ENCODE measurements at places on chromosomes 6 and 20. TPM values are rescaled to one million over a fixed set of nuclear protein-coding genes. Genes with fewer than 3 reads are reported as not detected.

DNA sequence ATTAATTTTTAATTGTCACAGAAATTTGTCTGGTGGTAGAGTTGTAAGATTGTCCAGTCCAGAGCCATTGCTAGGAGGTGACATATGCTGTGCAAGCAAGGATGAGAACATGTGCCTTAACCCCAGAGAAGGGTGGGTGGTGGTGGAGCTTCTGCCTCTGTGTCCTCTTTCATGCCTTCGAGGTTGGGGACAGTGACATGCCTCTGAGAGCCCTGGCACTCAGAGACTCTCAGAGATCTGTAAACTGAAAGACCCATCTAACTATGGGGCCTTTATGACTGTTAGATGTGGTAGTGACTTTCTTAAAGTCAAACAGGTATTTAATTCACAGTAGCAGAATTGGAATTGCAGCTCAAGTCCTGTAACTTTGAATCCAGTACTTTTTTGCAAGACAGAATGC lies 132.4 kb downstream of the JARID2 start:
- DNase-seq: no peak

GRCh38 chr20:50312682-50313521 lies 122.3 kb downstream of the CEBPB start:
- no peak for DNase-seq

DNA sequence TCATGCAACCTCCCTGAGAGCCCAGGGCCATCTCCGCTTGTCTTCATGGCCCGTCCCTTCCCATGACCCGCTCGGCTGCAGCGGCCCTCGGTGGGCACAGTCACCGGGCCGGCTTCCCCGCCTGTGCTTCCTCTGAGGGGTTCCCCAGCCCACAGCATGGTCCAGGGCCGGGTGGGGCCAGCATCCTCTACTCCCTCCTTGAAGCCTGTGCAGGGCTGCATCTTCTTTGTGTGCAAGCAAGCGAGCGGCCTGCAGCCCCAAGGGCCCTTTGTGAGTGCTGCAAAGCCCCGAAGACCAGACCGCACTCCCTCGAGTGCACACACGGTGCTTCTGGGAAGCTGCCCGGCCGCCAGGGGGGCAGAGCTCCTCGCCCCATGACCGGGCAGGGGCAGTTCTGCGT lies 265.8 kb downstream of the TAF4 start:
- no peak for DNase-seq

DNA sequence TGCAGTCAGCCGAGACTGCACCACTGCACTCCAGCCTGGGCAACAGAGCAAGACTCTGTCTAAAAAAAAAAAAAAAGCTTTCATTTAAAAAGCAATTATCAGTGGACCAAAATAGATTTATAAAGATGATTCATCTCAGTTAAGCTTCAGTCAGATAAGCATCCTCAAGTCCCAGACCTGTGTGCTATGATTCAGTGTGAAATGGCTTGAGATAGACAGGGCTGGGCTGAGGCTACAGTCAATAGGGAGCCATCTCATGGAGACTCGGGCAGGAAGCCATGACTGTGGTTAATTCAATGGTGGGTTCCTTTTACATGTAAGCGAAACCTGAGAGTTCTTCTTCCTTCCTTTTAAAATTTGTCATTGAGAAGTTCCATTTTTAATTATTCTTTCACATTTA lies 276.0 kb downstream of the TFAP2A start:
- no peak for DNase-seq

The GINS1 gene
- 3.2 TPM for total RNA-seq

DNA sequence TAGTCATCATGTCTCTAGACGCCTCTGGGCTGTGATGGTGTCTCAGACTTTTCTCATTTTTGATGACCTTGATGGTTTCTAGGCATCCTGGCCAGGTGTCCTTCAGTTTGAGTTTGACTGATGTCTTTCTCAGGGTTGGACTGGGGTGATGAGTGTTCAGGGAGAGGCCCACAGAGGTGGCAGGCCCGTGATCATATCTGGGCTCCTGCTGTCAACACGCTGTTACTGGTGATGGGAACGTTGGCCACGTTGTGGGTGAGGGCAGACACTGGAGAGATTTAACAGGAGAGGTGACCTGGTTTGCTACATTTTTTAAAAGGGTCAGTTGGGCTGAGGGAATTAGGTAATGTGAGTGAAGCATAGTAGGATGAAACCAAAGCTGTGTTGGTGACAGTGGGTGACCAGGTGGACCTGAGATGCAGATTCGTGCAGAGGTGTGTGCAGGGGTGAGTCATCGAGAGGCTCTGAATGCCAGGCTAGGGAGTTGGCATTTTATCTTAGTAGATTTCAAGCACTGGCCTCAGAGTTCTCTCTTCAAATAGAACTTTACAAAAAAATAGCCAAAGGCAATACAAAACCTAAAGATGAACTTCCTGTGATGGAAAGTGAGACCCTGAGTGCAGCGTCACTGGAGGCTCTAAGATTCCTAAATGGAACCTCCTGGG lies 174.1 kb downstream of the CDH26 start:
- no peak for DNase-seq

The PDRG1 gene
- 7.5 TPM for total RNA-seq

- no peak for DNase-seq
These were observed 652 bp downstream of the BMP6 start for GRCh38 chr6:7726416-7727085.

DNA sequence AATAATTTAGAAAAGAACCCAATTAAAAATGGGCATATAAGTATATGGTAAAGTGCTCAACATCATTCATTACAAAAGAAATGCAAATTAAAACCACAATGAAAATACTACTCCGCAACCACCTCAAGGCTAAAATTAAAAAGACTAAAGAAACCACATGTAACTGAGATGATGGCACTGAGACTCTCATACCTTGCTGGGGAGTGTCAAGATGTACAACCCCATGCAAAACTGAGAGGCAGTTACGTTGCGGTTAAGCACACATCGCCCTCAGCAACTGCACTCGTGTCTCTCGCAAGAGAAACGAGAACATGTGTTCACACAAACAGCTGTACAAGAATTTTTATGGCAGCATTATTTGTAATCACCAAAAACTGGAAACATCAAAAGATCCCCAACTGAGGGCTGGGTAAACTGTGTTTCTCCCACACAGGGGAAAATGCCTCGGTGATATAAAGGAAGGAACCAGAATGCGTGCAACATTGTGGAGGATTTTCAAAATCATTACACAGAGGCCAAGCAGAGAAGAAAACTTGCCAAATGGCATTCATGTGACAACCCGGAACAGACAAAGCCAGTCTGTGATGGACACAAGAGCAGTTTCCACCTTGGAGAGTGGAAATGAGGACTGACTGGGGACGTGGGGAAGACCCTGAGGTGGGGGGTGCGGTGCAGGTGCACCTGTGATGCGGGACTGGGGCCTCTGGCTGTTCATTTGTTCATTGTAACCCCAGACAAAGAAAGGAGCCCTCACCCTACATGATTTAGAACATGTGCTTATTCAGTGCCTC lies 144.9 kb downstream of the WDR27 start:
- no peak for DNase-seq

- DNase-seq: peak; percentile 59
These were observed 40.8 kb downstream of the IYD start for GRCh38 chr6:150409576-150410066.

- no peak for DNase-seq
These were observed 55.9 kb upstream of the KCNK16 start for GRCh38 chr6:39378175-39378959.

The SPTLC3 gene
- 5.7 TPM for total RNA-seq
